ENCODE measurements at places on chromosomes 12 and 14. TPM values are rescaled to one million over a fixed set of nuclear protein-coding genes. Genes with fewer than 3 reads are reported as not detected.

ADAM21 gene
- polyA plus RNA-seq: not detected

DNA sequence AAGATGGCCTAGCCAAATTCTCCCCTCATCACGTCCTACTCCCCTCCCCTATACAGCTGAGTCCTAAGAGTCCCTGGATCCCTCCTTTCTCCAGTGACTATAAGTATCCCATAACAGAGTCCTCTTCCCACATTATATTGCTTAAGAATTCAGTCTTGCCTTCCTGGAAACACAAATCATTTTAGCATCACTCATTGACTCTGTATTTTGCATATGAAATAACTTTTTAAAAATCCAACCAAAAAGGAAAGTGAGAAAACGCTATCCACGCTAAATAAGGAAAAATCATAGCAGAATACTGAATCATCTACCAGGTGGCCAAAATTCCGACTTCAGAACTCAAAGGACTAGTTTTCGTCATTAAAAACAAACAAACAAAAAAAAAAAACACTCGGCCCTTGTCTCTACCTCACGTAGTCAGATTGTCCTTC lies 130.2 kb downstream of the GCH1 start:
- H3K4me1 ChIP-seq: peaks cover 7% of the 10 kb centered on the region
- no peaks in the 10 kb centered on the region for H3K36me3 ChIP-seq

- DNase-seq: no peak
- no peaks in the 10 kb centered on the region for H3K27me3 ChIP-seq
- H3K4me3 ChIP-seq: no peak overlapping the region
- no peaks in the 10 kb centered on the region for H3K4me1 ChIP-seq
These were observed 176.8 kb downstream of the KIF26A start for GRCh38 chr14:104315169-104315568.

DNA sequence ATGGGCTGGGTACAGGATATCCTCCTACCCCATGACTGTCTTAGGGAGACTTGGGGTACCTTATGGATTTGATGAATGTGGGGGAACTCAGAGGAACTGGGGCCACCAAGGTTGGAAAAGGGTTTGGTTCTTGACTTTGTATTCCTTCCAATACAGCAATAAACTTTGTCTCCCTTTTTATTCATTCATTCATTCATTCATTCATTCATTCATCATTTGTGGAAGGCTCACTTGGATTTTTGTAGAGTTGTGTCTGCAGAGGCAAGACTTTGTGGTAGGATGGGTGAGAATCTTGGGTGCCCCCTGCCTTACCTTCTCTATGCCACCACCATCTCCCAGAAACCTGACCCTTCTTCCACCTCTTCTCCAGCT lies 21.1 kb downstream of the SOAT2 start:
- no peaks in the 10 kb centered on the region for H3K4me1 ChIP-seq
- H3K27me3 ChIP-seq: 0 out of 2 replicates have a peak, but pooled peaks cover 5% of the 10 kb centered on the region
- no peaks in the 10 kb centered on the region for H3K36me3 ChIP-seq
